ENCODE measurements at places on chromosomes 1 and 21. TPM values are rescaled to one million over a fixed set of nuclear protein-coding genes. Genes with fewer than 3 reads are reported as not detected.

The ATPAF1 gene
- 52.7 TPM for total RNA-seq

The SERPINC1 gene
- not detected for total RNA-seq

The RPTN gene
- total RNA-seq, result not detected

The UTS2 gene
- total RNA-seq, result not detected

The TP73 gene
- total RNA-seq, result 2.4 TPM

The AXDND1 gene
- 2.5 TPM for total RNA-seq

The CR1 gene
- 0.41 TPM for total RNA-seq

The DISC1 gene
- total RNA-seq, result 6.1 TPM

The CYP4Z1 gene
- total RNA-seq, result not detected

The SLC2A1 gene
- total RNA-seq, result 54.7 TPM

The S100A7 gene
- not detected for total RNA-seq

The GPR37L1 gene
- 0.04 TPM for total RNA-seq

DNA sequence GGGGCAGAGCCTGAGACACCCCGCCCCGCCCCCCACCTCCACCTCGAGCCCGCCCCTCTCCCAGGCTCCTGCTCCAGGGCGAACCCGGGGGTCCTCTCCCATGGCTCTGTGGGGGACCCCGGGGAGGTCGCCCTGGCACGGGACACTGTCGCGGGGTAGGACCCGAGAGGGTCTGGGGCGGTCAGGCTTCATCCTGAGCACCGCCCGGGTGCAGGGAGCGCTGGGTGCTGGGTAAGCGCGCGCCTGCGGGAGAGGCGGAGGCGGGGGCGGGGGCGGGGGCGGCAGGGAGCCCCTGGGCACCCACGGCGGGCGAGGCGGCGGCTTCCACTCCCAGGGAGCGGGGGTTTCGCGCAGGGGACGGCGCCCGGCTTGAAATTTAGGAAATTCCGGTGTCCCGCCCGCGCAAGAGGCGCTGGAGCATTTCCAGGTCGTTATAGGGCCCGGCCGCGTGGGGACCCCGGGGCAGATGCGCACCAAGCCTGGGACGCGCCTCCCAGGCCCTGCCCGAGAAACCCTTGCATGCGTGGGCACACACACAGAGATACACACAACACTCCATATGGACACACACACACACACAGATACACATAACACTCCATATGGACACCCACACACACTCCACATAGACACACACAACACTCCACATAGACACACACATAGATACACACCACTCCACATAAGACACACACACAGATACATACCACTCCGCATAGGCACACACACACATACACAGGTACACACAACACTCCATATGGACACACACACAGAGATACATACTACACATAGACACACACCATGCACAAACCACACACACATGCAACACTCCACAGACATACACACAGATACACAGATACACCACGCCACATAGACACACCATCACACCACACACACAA is 48.7 kb upstream of the SLC19A1 start:
- DNase-seq, result no peak

DNA sequence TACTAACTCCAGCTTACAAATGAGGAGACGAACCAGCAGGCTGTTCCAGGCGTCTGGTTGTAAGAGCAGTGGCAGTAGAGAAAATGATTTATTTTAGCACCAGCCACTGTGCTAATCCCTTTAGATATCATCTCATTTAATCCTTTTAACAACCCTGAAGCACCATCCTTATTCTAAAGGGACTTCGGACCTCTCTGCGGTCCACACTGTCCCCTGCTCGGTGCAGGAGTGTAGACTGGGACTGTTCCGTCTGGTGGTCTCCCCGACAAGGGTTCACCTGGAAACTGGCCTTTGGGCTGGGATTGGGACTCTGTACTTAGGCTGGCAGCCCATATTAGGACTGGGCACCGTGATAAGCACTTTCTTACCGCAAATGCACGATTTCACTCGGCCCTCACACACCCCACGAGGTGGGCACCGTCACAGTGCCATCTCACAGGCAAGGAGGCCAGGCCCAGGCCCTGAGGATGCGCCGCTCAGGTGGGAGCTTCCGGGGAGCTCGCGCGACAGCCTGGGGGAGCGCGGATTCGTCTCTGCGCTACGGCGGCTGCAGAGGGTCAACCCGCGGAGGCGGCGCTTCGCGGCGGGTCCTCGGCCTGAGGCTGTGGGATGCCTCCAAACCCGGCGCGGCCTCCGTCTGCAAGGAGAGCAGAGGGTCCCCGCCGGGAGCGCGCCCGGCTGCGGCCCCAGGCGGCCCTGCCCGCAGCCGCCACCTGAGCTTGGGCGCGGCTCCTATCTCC is 45.2 kb downstream of the ATP1A1 start:
- peak; percentile 78 for DNase-seq

GRCh38 chr21:33640697-33641351 is 717 bp downstream of the CRYZL1 start:
- no peak for DNase-seq

DNA sequence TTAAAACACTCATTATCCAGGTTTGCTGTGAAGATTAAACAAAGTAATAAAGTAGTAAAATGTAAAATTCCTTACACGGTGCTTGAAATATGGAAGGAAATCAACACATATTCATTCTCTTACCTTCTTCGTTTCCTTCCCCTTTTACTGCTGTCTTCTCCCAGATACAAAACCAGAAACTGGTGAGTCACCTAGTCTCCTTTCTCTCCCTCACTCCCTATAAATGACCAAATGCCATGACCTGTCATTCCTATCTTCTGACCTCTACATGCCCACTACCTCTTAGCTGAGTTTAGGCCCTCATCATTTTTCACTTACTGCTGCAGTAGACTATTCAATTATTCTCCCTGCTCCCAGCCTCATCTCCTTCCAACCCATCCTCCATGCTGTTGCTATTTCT is 4.3 kb upstream of the NR1I3 start:
- no peak for DNase-seq

DNA sequence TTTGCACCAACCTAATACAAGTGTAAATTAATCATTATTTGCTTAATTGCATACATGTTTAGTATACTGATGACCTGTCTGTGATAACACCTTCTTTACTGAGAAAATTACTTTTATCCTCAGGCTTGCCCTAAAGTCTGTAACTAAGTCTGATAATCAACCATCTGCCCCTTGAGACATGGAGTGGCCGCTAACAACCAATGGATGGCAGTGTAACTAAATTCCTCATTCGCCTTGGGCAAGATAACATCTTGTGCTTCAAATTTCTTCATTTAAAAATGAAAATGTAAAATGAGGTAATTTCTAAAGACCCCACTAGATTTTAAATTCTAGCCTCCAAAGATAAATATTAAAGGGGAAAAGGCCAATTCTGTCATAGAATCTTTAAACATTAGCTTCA is 85.1 kb downstream of the ENAH start:
- DNase-seq, result no peak

- DNase-seq, result no peak
These were observed 2.8 kb upstream of the TFF2 start for GRCh38 chr21:42353623-42354022.

- DNase-seq, result no peak
These were observed 19.0 kb downstream of the MPZ start for GRCh38 chr1:161290779-161291178.

DNA sequence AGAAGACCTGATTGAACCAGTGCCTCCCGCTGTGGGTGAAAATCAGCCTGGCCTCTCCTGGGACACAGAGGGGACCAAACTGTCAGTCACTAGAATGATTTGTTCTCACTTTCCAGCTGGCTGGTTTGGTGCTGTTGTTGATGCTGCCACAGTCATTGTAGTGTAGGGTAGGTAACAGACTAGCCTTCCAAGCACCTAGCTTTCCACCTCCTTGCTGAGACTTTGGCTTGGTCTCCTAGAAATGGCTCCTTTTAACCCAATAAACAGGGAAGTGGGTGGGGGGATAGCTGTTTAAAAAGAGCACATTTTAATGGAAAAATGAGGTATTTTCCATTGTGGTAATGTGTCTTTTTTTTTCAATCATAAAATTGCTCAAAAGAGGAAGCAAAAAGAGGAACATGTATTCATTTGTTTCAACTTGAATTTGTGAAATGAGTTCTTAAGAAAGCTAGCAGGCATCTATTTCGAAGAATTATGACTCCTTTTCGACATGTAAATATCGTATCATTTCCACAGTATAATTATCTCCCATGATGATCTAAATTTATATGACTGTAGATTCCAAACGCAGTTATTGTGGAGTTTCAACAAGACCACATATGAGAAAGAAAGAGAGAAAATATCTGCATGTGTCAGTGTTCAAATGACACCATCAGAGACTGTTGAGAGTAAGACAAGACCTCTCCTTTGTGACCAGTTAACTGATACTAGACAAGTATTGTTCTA is 190.1 kb downstream of the HLX start:
- DNase-seq, result no peak

- no peak for DNase-seq
These were observed 64.9 kb downstream of the PRKACB start for GRCh38 chr1:84208935-84209334.

- DNase-seq, result no peak
These were observed 68.3 kb upstream of the ARHGAP29 start for GRCh38 chr1:94305704-94306103.

DNA sequence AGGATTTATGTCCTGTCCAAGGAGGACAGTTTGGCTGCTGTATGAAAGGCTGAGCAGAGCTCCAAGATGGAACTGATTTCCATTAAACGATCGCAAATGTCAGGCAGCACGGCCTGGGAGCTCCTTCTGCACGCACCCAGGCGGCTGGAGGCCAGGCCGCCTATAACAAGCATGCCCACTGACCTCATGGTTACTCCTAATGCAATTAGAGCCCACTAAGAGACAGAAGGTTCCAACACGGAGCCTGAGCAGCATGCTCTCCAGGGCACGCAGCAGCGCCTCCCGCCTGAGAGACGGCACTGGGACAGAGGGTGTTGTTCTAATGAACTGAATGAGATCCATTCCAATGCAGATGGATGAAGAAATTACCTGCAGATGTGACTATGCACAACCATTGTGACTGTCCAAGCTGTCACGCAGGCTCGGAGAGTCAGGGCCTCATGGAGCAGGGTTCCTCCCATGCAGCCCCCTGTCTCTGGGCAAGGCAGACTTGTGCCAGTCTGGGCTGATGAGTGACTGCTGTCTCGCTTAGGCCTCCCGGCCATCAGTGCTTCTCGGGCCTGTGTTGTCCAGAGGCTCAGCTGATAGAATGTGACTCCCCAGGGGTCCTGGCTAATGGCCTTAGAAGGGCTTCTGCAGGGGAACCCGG is 25.2 kb upstream of the CDCA8 start:
- no peak for DNase-seq

DNA sequence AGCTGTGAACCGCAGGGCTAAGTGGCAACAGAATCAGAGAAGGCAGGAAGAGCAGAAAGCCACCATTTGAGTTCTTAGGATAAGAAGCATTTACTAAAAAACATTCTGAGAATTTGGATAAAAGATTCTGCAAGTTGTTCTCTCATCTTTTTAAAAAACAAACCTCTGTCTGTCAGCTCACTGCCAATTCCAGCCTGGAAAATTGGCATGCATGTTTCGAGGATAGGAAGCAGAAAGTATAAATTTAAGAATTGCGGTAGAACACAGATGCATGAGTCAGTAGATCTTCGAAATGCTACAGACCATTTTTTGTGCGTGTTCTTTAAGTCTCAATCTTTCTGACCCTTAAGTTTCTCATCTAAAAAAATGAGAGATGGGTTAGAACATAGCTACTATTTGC is 544.5 kb upstream of the DAB1 start:
- no peak for DNase-seq

GRCh38 chr1:58932859-58933598 is 149.2 kb upstream of the JUN start:
- no peak for DNase-seq

- DNase-seq, result no peak
These were observed 8.1 kb upstream of the PSRC1 start for GRCh38 chr1:109290998-109291397.

- DNase-seq, result no peak
These were observed 150.3 kb downstream of the CENPF start for GRCh38 chr1:214753236-214753852.

DNA sequence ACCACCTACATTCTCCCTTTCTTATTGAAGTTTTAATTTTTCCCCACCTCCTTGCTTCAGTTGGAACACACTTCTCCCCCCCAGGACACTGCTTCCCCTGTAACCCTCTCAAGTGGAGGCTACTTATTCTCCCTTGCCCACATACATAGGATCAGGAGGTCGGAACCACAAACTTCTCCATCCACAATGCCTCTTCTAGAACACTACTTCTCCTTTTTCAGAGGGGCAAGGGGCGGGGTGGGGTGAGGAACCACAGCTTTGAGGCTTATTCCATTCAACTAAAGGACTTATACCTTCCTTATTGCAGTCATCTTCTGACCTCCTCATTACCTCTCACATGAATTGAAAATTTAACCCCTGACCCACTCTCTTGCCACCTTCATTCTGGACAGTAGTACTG is 81.3 kb downstream of the NEK7 start:
- no peak for DNase-seq

- no peak for DNase-seq
These were observed 48.9 kb downstream of the RASSF5 start for GRCh38 chr1:206556047-206556749.

GRCh38 chr1:238265866-238266265 is 375.1 kb upstream of the ZP4 start:
- DNase-seq, result no peak

GRCh38 chr1:8712413-8713231 is 104.8 kb downstream of the RERE start:
- DNase-seq, result no peak

- no peak for DNase-seq
These were observed 138.9 kb downstream of the NR5A2 start for GRCh38 chr1:200166411-200166810.

- no peak for DNase-seq
These were observed 69.5 kb downstream of the LHX8 start for GRCh38 chr1:75203415-75204277.
